Stimulated activated CD4-positive, alpha-beta T cell treated with anti-CD3 and anti-CD28 coated beads, Interleukin-1b, Interleukin-23, amount 100 ng/mL, for 1 hour (primary cell): ENCODE measurements at places on chromosomes 4 and X.

GRCh38 chr4:127832585-127832984 is 48.1 kb upstream of the PLK4 start:
- DNase-seq: no peak

GRCh38 chr4:152382057-152382785 is 153.7 kb downstream of the FBXW7 start:
- DNase-seq: no peak

GRCh38 chrX:44280116-44280515 is 63.4 kb downstream of the EFHC2 start:
- no peak for DNase-seq

DNA sequence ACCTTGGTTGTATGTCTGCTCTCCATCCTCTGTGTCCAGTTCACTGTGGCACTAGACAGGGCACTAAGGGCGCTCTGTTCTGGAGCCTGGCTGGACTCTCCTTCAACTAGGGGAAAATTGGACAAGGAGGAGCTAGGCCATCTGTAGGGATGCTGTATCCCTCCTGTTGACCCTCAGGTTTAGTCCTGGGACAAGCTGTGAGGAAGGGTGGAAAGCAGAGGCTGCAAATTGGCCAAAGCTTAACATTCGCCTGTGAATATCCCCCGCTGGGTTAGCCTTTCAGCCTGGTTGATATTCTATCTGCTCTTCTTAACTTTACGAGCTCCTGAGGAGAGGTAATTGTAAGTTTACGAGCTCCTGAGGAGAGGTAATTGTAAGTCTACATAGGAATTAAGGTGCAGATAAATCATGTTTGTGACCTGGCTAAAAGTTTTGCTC is 64.4 kb upstream of the ENPEP start:
- no peak for DNase-seq

DNA sequence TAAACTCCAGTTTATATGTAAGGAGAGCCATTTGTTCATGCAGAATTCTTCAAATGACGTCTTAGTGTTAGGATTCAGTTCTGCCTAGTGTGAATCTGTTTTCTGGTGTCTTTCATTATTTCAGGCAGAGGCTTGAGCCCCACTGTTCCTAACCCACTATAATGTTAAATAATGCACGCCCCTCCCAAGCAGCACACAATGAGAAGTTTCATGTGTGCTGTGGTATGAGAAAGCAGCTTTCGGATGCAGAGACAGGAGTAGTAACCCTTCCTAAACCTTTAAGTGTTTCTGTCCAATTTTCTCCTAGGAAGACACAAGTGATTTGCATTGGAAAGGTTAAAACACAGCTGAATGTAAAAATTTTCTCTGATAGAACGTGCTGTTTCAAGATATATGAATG is 54.5 kb downstream of the TRIM2 start:
- DNase-seq: no peak

- DNase-seq: no peak
Measured at GRCh38 chrX:41180194-41180908, 95.1 kb downstream of the USP9X start.

- no peak for DNase-seq
Measured at GRCh38 chr4:124253080-124253479, 459.5 kb downstream of the ANKRD50 start.
